HEK293T (cell line): ENCODE measurements at places on chromosomes 12 and 14.

- DNase-seq, result no peak
Measured at GRCh38 chr14:106528717-106529116, 1002.3 kb downstream of the TMEM121 start.

- no peak for DNase-seq
Measured at GRCh38 chr12:105823810-105824209, 314.9 kb downstream of the NUAK1 start.

- no peak for DNase-seq
Measured at GRCh38 chr12:87270919-87271318, 758.3 kb downstream of the C12orf50 start.

- peak; percentile 46 for DNase-seq
Measured at GRCh38 chr12:43957732-43958372, 122.0 kb downstream of the TMEM117 start.

DNA sequence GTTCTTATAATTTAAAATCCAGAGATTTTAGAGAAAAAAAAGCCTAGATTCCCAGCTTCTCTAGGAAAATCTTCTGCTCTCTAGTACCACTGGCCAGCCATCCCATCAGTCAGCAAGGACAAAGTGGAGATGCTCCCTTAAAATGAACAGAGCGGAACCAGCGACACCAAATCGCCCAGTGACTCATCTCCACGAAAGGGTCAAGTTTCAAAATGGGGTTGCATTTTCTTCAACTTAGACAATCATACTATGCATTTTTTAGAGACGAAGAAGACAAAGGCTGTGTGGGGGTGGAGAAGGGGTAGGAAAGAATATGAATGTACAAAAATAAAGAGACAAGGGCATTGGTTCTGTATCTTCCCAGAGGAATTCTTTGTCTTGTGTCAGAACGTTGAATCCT, 212.0 kb downstream of the SLC15A4 start:
- no peak for DNase-seq
